NCI-H2171 treated with DMSO at 0.1 percent for 48 hours (cell line): ENCODE measurements at places on chromosomes 1 and 21.

GRCh38 chr1:235883261-235883927 lies 16.7 kb upstream of the LYST start:
- peak; percentile 86 for DNase-seq

- DNase-seq, result no peak
Measured at GRCh38 chr1:153358691-153358975, 979 bp downstream of the S100A9 start.

DNA sequence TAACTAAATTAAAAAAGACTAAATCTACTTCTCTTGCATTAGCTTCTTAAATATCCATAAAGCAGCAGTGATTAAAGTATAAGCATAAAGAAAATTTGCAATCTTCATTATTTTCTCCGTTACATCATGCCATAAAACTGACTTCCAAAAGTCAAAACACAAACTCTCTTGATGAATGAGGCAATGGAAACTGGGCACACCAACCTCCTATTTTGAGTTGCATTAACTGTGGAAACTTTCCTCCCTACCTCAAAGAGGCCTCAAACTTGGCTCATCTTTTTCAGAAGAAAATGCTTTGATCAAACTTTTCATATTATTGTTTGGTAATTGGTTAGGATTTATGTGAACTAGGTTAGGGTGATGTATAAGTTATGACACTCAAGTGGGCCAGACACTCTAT lies 4.1 kb upstream of the BTG3 start:
- no peak for DNase-seq

GRCh38 chr1:154765970-154766369 lies 104.1 kb downstream of the KCNN3 start:
- DNase-seq, result peak; percentile 37

DNA sequence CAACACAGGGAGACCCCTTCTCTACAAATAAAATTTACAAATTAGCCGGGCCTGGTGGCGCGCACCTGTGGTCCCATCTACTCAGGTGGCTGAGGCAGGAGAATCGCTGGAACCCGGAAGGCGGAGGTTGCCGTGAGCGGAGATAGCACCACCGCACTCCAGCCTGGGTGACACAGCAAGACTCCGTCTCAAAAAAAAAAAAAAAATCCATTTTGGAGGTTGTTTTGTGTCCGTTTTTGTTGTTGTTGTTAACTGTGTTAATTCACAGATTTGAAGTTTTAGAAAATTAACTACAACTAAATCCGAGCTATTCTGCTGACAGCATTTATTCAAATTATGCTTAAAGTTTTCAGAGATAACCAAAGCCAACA lies 618 bp downstream of the CLCC1 start:
- peak; percentile 47 for DNase-seq

DNA sequence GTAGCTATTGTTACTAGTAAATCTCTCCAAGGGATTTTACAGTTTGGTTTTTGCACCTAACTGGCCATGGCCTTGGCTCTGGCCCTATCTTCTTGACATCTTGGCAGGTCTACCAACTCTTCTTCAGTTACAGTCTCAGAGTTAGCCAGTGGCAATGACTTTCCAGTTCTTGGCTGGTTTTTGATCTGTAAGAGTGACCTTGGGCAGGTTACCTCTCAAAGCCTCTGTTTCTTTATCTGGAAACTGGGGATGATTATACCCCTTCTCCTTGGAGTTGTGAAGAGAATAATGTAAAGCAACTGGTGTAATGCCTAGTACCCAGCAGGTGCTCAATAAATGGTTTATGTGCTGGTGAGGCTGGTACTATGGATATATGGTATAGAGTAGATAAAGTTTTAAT lies 6.7 kb downstream of the PHGDH start:
- no peak for DNase-seq

GRCh38 chr1:154682254-154682653 lies 74.3 kb upstream of the ADAR start:
- DNase-seq, result peak; percentile 33

GRCh38 chr1:172544481-172545104 lies 11.6 kb downstream of the SUCO start:
- DNase-seq, result no peak

DNA sequence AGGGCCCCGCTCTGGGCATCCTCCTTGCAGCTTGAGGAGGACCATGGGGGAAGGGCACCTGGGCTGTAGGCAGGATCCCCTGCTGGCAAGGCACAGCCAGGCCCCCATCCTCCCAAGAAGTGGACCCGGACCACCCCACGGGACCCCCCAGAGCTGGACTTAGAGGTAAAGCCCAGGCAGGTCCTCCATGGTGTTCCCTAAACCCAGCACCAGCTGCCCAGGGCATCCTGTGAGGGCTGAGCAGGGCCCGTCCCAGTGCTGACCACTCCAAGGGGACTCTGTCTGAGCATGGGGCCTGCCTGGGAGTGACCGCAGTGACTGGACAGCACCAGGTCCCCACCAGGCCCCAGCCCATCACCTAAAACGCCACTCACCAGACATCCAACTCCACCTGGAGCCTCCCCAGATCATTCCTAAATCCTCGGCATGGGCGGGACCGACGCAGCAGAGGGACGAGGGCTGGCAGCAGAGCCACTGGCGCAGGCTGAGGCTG lies 21.3 kb downstream of the COL6A2 start:
- no peak for DNase-seq

DNA sequence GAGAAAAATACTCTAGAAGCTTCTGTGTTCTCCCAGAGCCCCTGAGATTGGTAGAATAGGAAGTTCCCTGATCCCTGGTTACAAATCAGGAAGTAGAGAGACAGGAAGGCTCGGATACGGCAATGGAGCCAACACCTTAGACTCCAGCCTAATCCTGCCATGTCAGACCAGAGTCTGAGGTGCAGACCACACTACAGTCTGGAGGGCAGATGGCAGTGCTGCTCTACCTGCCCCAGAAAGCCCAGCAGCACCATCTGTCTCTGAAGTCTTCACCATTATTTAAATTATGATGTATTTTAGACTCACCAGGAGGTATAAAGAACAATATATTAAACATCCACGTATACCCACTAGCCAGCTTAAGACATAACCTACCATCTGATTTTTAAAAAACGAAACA lies 93.0 kb downstream of the MTR start:
- peak; percentile 75 for DNase-seq

GRCh38 chr21:31012133-31013089 lies 25.9 kb downstream of the KRTAP19-8 start:
- DNase-seq, result no peak

GRCh38 chr1:58231204-58231603 lies 315.3 kb downstream of the OMA1 start:
- DNase-seq, result no peak

DNA sequence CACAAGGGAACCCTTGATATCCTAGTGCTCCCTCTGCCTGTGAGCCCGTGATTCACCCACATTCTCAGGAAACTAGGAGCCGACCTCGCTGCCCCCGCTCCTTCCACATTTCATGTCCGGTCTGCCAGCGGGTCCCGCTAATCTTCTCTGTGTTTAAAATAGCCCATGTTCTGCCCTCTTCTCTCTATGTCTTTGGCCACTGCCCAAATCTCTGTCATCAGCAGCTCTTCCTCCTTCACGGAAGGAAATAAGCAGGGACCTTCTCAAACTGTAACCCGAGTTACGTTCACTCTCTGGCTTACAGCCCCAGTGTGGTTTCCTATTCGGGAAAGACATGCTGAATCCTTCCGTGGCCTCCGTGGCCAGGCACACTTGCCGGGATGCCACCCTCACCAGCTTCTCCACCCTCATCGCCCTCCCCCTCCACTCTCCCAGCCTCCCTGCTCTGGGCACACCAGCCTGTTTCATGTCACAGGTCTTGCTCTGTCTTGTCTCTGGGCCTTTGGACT lies 21.1 kb upstream of the UBXN10 start:
- DNase-seq, result no peak

DNA sequence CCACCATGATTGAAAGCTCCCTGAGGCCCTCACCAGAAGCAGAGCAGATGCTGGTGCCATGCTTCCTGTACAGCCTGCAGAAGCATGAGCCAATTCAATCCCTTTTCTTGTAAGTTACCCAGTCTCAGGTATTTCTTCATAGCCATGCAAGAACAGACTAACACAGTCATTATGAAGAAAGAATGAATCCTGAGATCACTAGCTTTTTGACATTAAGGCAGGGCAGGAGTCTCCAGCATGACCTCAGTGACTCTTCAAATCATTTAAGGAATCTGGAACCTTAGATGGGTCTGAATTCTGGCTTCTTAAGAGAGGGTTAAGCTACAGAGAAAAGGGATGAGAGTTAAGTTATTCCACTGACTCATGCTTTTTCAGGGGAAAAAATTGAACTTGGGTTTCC lies 79.0 kb downstream of the PTPN14 start:
- DNase-seq, result no peak

- no peak for DNase-seq
Measured at GRCh38 chr1:24451746-24452145, 36.1 kb downstream of the NIPAL3 start.

GRCh38 chr1:30034105-30034626 lies 689.2 kb downstream of the MATN1 start:
- no peak for DNase-seq

DNA sequence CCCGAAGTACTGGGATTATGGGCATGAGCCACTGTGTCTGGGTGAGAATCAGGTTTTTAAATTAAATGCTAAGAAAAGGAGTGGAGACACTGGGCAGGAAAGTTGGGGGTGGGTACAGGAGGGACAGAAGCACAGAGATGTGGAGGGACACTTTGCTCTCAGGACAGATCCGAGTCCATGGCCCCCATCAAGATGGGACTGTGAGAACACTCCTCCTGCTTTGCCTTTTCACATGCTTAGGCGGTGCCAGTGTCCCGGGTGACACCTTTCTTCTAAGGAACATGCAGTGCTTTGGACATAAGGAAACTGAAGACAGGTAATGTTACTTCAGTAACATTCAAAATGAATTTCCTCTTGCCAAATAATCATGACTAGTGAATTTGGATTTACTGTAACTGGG lies 16.7 kb downstream of the SLC25A33 start:
- no peak for DNase-seq

DNA sequence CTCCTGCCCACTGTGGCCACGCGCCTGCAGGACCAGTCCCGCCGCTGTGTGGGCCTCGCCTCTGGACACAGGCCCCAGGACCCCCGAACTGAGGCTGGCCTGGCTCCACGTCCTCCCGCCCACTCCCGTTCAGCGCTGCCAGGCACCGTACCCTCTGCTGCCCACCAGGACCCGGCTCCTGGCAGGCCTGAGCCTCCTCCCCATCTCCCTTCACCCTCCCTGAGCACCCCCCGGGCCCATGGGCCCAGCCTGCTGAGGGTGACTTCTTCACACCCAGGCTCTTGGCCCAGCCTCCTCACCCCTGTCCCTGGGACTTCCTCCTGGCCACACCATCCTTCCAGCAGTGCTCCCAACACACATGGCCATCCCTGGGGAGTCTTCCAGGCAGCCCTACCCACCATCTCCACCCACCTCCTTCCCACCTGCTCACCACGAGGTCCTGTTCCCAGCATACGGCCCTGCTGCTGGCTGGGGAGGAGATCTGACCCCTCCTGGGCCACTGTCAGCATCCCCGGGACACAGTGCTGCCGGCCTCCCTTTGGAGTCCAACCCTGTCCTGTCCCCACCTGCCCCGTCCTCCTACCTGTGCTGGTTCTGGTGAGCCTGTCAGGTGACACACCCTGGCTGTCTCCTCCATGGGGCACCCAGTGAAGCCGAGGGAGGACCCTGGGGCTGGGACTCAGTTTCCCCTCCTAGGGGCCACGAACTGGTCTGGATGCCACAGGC lies 53.7 kb downstream of the SLX9 start:
- DNase-seq, result no peak

DNA sequence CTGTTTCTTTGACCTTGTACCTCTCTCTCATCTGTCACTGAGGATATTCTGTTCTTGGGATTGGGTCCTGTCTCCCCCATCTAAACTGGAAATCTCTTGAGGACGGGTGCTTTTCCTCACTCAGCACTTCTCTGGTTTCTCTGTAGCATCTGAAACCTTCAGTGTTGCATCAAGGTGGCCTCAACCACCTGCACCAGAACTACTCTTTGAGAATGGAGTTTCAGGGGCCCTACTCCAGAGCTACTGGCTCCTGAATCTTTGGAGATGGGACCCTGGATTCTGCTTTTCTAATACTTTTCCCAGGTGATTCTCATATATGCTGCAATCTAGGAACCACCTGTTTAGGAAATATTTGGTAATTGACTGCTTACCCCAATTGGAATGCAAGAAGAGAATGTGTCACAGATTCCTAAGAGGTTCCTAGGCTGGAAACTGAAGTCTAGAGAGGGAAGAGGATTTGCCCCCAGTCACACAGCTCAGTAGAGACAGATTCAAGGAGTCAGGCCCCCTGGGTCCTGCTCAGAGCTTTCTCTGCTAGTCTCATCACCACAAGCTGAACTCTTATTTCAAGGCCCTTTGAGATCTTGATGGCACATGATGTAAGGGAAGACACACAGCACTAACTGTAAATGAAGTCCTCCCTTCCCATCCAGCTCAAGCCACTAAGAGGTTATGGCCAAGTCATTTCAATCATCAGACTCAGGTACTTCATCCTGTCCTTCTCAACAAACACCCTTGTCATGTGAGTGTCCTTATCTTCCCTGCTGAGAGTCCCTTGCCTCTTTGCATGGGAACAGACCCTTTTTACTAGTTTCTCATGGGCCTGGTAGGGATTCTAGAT lies 48.7 kb downstream of the EIF2D start:
- DNase-seq, result no peak

DNA sequence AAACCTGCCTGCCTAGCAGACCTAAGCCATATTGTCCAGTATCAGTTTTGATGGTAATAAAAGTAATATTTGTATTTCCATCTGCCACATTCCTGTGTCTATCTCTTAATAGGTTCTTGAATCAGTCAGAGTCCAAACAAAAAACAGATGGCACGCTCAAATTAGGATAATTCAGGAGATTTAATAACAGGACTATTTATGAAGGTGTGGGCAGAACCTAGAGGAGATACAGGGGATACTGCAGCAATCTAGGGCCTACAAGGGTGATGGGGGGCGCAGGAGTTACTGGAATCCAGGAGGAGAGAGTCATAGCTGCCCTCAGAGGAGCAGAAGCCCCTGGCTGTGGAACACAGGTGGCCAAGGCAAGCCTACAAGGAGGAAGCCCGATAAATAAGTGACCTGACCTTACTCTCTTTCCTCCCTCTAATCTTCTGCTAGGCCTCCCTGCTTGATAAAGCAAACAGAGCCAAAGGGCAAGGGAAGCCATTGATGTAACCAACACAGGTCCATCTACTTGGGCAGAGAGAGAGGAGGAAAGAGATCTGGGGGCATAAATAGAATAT lies 11.9 kb upstream of the HYI start:
- DNase-seq, result peak; percentile 26

GRCh38 chr21:42363312-42363711 lies 3.0 kb downstream of the TFF1 start:
- no peak for DNase-seq

GRCh38 chr1:166579557-166580501 lies 259.4 kb upstream of the POGK start:
- no peak for DNase-seq
